ENCODE measurements at places on chromosomes 4 and X.

GRCh38 chrX:43718956-43719355 lies 62.9 kb downstream of the MAOA start:
- no peak for DNase-seq

DNA sequence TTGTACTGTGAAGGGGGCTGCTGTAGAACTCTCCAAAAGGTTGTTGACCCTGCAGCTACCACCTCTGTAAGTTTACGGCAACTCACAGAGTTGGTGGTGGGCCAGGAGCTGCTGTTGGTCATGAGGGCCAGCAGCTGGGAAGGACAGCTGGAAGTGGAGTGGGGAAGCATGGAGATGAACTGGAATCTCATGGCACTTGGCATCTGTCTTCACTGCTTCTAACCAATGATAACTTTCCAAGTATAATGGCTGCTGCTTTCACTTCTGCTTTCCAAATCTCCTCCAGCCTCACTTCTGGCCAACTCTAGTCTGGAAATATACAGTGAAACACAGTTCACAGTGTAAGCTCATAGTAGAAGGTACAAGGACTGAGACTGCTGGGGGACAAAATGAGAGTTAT lies 126.5 kb upstream of the INTU start:
- DNase-seq = no peak

DNA sequence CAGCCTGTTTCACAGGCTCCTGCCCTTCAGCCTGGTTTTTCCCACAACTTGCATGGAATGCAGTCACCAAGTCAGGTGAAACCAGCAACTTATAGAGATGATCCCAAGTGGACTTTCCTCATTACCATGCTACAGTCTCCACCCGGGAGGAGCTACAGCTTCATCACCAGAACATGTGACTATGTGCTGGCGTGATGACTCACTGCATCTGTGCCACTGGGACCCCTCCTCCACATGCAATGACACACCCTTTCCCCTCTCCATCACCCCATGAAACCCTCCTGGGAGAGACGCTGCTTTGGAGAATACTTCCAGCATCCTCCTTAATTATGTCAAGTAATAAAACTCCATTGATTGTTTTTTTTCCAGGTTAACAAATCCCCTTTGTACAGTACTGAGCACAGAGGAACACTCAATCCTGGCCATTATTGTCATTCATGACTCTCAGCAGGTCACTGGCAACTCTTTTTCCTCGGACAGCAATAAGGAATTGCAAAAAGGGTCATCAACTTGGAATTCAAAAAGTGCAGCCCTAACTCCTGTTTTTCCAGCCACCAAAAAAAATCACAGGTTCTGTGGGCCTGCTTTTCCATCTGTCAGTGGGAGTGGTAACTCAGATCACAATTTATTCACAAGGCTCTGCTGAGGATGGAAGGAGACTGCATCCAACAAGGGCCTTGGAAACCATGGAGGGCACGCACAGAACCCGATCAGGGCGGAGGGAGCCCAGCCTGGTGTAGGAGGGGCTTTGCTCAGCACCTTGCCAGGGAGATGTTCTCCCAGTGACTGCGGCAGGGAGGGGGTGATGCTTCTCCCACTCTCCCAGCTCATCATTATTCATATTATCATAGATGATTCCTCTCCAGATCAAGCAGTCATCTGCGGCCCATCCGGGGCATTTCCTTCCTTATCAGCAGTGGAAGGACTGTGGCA lies 17.4 kb downstream of the QDPR start:
- DNase-seq = no peak

DNA sequence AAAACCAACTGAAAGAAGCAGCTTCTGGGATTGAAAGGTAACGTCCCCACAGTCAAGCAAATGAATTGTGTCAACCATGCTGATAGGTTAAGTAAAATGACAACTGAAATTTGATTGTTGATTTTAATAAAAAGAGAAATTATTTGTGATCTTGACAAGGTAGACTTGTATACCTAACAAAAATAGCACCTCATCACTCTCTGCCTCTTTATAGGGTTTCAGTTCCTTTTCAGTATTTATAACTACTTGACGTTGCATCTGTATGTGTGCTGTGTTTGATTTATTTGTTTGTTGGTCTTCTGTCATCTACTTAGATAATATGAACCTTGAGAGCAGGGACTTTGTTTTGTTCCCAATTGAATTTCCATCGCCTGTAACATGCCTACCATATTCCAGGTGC lies 7.9 kb upstream of the PPP3CA start:
- no peak for DNase-seq

DNA sequence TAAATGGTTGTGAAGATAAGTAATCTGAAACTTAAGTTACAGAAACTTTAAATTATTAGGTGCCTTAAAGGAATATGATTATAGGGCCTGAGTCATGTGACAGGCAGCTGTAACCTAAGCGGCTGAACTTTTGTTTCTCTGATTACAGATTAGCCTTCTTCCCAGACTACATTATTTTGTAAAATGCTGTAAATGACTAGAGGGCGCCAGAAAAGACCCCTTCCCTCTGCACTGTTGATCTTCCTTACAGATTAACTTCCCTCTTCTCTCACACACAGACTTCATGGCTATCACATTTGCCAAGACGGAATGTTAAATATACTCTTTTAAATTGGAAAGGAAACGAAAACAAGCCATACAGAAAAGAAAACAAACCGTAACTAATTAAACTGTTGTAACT lies 96.6 kb downstream of the EVC2 start:
- DNase-seq = no peak

- DNase-seq = no peak
Measured at GRCh38 chr4:184514121-184514988, 40.0 kb upstream of the IRF2 start.

- no peak for DNase-seq
Measured at GRCh38 chr4:11544211-11544610, 115.5 kb upstream of the HS3ST1 start.

GRCh38 chr4:178693816-178694215 lies 1251.6 kb upstream of the AGA start:
- no peak for DNase-seq

- DNase-seq = no peak
Measured at GRCh38 chr4:168761066-168761465, 249.0 kb downstream of the CBR4 start.

DNA sequence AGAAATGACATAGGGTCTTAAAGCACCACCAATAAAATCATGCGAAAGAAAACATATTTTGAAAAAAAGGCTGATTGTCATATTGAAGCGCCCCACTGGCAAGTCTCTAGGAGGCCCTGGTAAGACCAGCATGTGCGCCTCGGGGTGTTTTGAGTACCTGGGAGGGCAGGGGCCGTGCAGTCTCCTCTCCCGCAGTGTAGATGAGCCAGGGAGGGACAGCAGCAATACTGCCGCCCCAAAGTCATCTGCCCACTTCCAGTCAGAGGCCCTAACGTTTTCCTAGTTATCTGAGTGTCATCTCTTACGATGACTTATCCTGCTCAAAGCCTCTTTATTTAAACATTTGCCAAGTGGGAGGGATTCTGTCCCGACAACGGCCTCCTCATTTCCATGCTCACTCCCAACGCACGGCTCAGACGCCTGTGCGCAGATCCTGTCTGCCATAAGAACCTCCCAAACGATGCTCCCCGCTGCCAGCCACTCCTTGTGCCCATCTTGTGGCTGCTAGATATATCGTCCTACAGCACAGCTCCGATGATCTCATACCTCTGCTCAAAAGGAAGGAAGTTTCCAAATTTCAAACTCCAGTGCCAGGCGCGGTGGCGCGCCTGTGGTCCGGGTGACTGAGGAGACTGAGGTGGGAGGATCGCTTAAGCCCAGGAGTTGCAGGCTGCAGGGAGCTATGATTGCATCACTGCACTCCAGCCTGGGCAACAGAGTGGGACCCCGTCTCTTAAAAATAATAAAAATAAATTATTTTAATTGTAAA lies 17.2 kb upstream of the SCRG1 start:
- no peak for DNase-seq

DNA sequence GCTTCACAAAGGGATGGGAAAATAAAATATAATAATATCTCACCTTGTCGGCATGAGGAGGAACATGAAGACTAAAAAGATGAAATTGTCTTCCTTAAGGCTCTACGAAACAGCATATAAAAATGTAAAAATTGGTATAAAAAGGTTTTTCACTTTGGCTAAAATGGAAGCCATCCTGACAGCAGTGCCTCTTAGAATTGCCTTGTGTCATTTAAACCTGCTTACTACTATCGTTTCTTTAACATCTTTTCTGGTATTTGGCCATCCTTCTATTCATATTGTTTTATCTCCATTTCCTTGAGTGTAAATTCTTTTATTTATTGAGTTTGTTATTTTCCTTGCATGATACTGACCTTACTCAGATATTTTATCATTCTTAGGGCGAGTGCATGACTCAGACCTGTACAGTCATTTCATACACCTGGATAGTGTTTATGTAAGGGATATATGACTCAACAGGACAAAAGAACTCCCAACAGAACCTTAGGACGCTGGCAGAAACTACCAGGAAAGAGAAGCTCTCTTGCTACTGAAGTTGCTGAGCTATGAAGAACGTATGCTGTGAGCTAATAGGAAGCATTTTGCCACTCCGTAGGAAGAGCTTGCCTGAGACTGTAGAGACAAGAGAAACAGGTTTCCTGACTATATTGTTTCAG lies 5.8 kb upstream of the CDKN2AIP start:
- no peak for DNase-seq

GRCh38 chr4:40630335-40631021 lies 814 bp upstream of the RBM47 start:
- DNase-seq = peak; percentile 64

DNA sequence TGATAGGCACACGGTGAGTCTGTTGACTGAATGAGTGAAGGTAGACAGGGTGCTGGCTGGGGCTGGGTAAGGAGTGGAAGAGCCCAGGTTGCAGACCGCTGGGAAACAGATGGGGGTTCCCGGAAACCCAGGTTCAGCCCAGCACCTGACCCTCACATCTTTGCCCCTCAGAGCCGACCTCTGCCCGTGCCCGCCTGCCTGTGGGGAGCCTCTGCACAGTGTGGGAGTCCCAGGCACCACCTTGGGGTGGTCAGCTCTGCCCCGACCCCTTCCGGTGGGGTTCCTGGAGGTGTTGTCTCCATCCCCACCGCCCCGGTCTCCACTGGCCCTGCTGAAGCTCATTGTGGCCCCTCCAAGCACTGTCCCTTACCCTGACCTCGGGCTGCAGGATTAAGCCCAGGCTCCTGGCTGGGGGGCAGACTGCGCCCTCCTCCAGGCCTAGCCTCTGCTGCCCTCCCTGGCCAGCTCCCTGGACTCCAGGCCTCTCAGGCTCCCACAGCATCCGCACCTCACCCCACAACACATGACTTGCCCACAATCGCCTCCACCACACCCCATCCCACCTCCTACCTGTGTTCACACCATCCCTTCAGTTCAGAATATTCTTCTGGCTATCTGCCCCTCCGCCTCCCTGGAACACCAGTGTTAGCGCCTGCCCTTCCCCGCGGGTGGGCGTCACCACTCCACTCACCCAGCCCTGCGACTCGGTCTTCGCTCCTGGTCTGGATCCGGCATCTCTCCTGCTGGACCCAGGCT lies 21.4 kb downstream of the HMX1 start:
- no peak for DNase-seq

GRCh38 chr4:57187246-57187645 lies 77.1 kb upstream of the IGFBP7 start:
- DNase-seq = no peak

DNA sequence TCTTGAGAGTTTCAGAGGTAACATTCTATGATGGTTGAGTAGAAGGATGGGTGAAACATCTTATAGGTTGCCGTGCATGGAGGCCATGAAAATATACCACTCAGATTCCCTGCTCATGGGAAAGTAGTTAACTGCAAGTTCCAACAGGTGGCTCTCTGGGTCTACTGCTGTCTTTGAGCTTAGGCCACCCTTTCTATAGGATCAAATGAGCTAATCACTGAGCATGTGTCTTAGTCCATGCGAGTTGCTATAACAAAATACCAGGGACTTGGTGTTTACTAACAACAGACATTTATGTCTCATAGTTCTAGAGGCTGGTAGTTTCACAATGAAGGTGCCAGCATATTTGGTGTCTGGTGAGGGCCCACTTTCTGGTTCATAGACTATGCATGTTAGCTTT lies 144.8 kb upstream of the UNC5C start:
- DNase-seq = no peak

DNA sequence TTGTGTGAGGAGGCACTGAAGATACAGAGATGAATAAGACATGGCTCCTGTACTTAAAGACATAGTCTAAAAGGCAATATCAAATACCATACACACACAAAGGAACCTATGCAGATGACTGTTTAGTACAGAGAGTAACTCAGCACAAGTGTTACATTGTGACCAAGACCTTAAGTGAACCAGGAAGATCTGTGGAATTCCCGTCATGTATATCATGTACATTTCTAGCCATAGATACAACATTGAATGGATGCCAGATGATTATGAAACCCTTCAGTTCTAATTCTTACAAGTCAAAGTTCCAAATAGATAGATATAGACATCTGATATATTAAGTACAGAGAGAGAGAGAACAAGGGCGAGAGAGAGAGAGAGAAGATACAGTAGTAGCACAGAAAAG lies 73.2 kb downstream of the PAK3 start:
- DNase-seq = no peak

DNA sequence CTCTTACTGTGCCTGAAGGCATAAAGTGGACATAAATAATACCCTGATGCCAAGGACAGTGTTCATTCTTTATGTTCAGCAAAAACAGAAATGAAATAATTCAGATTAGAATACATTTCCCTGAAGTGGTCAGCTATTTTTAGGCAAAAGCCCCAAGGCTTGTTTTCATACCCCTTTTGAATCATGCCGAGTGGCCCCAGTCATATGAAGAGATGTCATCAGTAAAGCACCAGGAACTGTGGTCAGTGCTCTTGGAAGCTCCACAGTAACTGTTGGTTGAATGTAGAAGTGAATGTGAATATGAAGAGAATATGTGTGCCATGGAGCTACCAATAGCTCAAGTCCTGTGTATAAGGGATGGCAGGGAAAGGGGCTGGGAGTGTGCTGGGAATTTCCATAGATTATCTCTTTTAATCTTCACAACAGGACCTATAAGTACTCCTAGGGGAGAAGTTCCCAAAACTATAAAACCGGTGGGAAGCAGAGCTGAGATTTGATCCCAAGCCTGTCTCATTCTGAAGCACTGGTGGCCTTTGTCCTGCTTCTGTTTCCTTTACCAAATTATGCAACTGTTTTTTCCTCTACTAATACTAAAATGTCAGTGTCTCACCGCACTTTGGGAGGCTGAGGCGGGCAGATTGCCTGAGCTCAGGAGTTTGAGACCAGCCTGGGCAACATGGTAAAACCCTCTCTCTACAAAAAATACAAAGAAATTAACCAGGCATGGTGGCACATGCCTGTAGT lies 52.6 kb downstream of the FNIP2 start:
- no peak for DNase-seq

GRCh38 chrX:47579537-47579936 lies 2.7 kb upstream of the TIMP1 start:
- no peak for DNase-seq

- no peak for DNase-seq
Measured at GRCh38 chr4:40194602-40195161, 2.1 kb upstream of the RHOH start.

- no peak for DNase-seq
Measured at GRCh38 chr4:161256716-161257115, 907.1 kb downstream of the FSTL5 start.
